GM12892 (cell line): ENCODE measurements at places on chromosomes 7 and 10.

DNA sequence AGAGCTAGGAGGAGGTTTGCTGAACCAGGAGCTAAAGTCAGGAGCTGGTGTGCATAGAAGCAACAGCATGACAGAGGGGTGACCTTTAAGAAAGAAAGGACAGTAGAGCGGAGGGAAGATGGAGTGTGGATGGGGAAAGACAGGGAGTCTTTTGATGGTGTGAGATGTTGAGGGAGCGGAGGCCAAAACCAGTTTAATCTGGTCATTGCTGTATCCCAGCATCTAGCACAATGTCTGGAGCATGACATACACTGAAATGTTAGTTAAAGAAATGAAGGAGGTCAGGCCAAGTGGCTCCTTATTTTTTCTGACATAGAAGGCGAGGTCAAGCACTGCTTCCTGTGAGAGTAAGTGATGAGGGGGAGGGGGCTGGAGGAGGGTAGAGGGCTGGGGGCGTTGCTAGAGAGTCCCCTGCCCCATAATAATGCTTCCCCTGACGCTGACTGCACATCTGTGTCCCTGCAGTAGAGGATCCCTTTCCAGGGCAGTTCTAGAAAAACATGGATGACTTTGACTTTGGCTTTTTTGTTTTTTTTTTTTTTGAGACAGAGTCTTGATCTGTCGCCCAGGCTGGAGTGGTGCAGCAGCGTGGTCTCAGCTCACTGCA, 70.2 kb downstream of the ZNF467 start:
- no peak for DNase-seq

DNA sequence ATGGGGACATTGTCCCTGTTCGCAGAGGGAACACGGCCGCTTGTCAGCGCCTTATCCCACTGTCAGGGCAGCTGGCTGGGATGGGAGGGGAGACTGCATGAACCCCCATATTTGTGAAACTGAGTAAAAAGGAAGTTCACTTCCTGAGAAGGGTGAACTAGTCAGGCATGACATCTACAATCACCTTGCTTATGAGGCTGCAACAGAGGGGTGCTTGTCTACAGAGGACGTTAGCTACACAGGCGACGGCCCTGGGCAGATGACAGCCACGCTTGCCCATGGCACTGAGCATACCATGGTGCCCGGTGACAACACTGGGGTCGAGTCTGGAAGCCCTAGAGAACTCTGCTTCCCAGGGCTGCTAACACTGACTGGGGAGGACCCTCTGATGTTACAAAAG, 46.0 kb upstream of the KDM7A start:
- no peak for DNase-seq

- DNase-seq, result no peak
Observed at GRCh38 chr10:27600930-27601329, 96.8 kb downstream of the RAB18 start.

DNA sequence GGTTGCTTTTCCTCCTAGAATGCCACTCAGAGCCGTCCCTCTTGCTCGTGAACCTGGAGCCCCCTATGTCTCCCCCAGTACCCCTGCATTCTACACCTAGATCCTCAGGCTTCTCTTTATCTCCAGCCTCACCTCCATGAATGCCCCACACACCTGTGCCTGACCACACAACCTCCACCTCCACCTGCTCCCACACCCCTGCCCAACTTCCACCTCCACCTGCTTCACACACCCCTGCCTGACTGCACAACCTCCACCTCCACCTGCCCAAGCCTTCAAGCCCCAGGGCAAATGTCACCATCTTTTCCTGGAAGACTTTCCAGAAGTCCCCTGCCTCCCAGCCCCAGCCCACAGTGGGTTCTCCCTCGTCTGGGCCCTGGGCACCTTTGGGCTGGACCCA, 6.9 kb upstream of the LFNG start:
- DNase-seq, result no peak

DNA sequence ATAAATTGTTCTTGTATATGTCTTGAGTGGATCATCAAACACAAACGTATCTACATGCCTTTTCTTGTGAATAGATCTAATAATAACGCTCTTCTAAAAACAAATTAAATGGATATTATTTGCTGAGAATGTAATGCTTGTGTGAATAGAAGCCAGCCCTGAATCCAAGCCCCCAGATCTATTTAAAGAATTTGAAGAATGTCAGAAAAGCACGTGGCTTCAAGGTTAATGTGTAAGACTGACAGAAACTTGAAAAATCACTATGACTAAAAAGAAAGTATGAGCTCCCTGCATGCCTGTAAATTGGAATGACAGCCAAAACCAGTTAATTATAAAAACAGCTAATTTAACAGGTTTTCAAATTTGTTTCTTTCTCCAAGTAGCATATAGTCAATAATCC, 43.2 kb upstream of the ATRNL1 start:
- DNase-seq, result no peak

GRCh38 chr7:156222151-156222550, 409.9 kb upstream of the SHH start:
- DNase-seq, result no peak
